KG1 (cell line): ENCODE measurements at places on chromosomes 7 and 10.

- DNase-seq: no peak
These were observed 4.5 kb upstream of the TFPI2 start for GRCh38 chr7:93894966-93895640.

DNA sequence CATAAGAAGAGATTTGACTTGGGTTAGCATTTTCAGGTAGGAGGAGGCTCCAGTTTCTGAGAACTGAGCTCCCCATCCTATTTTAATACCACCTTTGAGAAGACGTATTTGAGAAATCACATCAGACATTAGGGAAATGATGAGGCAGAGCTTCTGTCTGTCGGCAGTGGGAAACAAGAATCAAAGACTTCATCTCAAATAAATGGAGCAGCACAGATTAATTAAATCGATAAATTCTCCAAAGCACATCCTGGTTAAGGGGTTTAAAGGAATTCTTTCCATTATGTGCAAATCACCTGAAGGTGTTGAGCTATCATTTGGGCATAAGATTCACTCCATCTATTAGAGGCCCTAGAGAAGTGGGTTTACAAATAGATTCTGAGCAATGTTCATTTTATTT, 7.6 kb downstream of the ADARB2 start:
- DNase-seq: no peak

GRCh38 chr7:27315066-27315465, 72.5 kb downstream of the EVX1 start:
- no peak for DNase-seq

GRCh38 chr10:10662716-10663408, 354.8 kb upstream of the CELF2 start:
- no peak for DNase-seq

- DNase-seq: no peak
These were observed 118.1 kb downstream of the RGS10 start for GRCh38 chr10:119424258-119424975.

GRCh38 chr10:60230892-60231291, 158.8 kb downstream of the ANK3 start:
- no peak for DNase-seq

GRCh38 chr10:30811276-30812017, 181.9 kb upstream of the LYZL2 start:
- no peak for DNase-seq

DNA sequence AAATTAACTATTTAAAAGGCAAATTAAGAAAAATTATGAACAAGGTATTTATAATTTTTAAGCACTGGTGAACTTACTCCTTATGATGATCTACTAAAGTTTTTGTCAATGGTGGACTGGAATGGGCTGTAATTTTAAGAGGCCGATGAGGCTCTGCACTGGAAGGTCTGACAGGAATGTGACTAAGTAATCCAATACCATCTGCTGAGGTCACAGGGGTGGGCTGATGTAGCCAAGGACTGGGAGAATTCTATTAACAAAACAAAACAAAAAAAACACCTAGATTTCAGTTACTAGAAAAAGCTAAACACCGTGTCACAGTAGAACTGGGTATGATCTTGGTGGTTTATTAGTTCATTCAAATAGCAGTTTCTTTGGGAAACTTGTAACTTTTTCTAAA, 75.9 kb downstream of the NRBF2 start:
- no peak for DNase-seq
